Epithelial cell of proximal tubule (primary cell): ENCODE measurements at places on chromosomes 11 and 22.

- peak; percentile 19 for DNase-seq
These were observed 51.5 kb downstream of the LHFPL7 start for GRCh38 chr22:24894998-24895397.

DNA sequence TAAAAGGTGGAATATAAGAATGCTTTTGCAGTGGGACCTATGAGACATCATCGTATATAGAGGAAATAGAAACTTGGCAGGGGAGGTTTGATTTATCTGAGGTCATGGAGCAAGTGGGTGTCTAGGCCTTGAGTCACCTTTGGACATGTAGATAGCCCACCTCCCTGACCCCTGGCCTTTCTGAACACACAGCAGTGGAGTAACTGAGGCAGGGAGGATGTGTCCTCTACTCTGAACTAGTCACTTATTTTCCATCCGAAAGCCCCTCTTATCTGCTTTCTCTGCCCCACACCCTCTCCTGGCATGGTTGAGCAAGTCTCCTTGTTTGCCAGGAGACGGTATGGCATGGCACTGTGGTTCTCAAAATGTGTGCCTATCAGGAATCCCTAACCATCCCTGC is 7.9 kb downstream of the CD82 start:
- DNase-seq: no peak

- no peak for DNase-seq
These were observed 63.7 kb upstream of the NNMT start for GRCh38 chr11:114232400-114233059.

- no peak for DNase-seq
These were observed 23.2 kb downstream of the SHISAL1 start for GRCh38 chr22:44289414-44290171.

DNA sequence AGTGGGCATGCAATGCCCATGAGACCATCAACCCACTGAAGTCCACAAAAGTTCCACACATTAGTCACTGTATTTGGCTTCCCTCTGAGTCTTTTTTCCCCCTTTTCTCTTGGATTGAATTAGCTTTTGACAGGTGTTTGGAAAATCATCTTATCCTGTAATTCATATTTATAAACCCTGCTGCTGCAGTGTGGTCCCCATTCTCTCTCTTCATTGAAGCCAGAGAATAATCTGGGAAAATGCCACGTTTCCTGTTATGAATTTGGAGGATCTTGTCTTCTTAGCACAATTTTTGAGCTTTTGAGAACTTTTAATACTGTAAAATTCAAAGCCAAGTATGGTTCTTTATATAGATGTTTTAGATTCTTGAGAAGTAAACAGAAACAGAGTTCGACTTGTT is 84.8 kb downstream of the UVRAG start:
- DNase-seq: no peak

DNA sequence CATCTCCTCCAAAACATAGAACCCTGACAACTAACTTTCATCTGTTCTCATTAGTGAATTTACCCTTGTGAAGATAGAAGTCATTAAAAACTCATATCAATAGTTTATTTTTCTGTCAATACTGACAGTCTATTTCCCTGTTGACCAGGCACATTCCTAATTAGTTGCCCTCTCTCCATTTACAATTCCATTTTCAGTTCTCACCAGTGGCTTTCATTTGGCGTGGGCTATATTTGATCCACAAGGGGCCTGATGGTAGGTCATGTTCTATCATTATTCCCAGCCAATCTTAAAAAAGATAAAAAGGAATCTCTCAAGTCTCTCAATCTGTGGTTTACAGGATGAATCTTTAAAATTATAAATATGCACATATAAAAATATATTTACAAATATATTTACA is 3.9 kb upstream of the AKIP1 start:
- no peak for DNase-seq

- no peak for DNase-seq
These were observed 1166.4 kb upstream of the CNTN5 start for GRCh38 chr11:97854357-97854756.

GRCh38 chr11:133163463-133164419 is 368.6 kb downstream of the OPCML start:
- DNase-seq: peak; percentile 15

DNA sequence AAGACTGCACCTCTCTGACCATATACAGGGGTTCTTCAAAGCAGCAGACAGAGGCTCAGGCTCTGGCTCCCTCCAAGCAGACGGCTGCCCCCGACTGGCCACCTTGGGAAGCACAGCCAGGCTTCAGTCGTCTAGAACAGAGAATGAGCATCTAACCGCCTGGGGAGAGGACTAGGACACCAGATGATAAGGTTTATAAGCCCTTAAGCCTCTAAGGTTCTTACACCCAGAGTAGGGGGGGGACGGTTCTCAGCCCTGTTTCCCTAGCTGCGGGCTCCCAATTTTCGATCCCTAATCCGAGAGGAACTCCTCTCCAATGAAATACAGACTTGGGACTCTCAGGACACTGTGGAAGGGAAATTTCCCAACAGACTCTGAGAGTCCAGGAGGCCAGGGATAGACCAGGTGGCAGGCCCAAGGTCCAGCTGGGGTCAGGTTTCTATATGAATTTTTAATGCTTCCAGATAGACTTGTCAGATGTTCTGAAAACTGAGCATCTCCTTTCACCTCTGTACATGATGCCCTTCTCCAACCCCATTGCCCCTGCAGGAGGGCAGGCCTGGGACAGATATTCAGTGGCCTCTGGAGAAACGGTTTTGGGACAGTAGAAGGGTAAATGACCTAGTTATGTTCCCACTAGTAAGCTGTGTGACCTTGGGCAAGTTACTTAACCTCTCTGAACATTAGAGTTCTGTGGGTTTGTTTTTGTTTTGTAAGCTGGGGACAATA is 20.2 kb downstream of the RTN4RL2 start:
- DNase-seq: no peak

- DNase-seq: no peak
These were observed 1110.9 kb upstream of the CNTN5 start for GRCh38 chr11:97909614-97910399.

DNA sequence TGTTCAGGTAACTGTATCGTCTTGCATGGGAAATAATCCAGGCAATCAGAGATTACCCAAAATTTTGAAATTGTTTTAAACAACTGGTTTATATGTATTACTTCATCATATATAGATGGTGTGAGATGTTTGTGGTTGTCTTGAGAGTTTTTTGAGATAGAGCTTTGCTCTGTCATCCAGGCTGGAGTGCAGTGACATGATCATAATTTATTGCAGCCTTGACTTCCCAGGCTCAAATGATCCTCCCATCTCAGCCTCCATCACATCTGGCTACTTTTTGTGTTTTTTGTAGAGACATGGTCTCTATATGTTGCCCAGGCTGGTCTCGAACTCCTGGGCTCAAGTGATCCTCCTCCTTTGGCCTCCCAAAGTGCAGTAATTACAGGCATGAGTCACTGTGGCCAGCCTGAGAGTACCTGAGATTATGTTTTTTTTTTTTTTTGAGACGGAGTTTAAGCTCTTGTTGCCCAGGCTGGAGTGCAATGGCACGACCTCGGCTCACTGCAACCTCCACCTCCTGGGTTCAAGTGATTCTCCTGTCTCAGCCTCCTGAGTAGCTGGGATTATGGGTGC is 11.5 kb downstream of the CTNND1 start:
- no peak for DNase-seq

DNA sequence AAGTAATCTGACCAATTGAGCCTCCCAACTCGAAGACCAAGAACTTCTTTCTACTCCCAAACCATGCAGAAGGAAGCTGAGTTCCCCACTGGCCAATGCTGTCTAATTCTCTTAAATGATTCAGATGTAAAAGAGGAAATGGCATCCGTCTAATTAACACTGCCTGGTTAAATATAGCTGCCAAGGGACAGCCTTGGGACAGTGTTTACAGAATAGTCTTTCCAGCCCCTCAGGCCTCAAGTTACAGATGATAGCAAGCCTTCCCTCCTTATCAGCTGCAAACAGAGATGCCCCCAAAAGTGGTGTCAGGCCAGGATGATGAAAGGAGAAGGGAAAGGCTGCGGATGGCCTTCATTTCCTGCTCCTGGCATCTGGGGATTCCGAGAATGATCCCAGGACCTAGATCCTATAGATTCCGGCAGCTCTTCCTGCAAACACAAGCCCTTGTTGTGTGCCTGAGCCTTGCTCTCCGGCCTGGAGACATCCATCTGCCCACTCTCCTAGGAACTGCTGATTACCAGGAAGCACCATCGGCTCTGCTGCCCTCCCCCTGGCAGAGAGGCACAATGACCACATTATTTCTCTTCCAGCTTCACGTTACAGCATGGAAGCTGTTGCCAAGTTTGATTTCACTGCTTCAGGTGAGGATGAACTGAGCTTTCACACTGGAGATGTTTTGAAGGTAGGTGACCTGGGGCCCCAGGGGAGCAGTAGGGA is 13.5 kb upstream of the TMA7B start:
- no peak for DNase-seq

DNA sequence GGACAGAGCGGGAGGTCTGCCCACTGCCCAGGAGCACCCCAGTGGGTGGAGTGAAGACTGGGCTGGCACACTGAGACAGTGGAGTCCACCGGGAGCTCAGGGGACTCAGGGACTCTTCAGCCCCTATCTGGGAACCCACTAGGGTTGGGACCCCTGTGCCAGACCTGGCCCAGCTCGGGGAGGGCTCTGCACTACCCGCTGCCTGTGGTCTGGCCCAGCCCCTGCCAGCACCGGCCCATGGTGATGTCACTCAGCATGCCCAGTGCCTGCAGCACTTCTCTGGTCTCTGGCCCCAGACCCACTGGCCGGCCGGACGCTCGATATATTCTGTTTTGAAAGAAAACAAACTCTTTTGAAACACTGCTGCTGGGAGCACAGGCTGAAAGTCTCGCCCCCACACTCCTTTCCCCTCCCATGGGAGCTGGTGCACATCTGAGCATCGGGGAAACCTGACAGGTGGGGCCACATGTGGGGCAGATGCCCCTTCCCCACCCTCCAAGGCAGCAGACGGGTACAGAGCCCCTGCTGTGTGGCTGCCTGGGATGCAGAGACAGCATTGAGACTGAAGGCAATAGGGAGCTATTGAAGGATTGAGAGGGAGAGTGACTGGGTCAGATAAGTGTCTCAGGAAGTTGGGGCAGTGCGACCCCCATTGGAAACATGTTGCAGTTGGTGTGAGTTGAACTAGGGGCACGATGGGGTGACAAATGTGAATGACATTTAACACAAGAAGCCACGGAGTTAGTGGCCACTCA is 62.9 kb downstream of the MYEOV start:
- DNase-seq: no peak

- no peak for DNase-seq
These were observed 89.5 kb downstream of the GGTLC2 start for GRCh38 chr22:22733881-22734373.

DNA sequence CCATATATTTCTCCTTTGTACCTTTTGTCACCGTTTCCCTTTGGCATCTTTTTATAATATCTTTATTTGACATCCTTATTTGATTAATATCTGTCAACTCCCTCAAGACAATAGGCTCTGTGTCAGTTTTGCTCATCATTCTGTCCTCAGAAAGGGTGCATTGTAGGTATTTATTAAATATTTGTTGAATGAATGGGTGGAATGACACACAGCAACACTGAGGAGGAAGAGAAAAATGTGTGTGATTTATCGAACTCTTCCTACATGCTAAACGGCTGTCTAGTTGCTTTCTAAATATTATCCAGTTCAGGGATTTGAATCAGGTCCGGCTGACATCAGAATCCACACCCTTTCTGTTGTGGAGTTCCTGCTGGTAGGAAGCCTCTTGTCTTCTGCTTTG is 98.2 kb downstream of the NAV2 start:
- DNase-seq: no peak

DNA sequence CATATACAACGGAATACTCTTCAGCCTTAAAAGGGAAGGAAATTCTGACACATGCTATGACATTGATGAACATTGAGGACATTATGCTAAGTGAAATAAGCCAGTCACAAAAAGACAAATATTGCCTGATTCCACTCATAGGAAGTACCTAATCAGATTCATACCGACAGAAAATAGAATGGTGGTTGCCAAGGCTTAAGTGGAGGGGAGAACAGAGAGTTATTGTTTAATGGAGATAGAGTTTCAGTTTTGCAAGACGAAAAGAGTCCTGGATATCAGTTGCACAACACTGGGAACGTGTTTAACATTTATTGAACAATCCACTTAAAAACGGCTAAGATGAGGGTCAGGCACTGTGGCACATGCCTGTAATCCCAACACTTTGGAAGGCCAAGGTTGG is 45.6 kb upstream of the HIPK3 start:
- no peak for DNase-seq

DNA sequence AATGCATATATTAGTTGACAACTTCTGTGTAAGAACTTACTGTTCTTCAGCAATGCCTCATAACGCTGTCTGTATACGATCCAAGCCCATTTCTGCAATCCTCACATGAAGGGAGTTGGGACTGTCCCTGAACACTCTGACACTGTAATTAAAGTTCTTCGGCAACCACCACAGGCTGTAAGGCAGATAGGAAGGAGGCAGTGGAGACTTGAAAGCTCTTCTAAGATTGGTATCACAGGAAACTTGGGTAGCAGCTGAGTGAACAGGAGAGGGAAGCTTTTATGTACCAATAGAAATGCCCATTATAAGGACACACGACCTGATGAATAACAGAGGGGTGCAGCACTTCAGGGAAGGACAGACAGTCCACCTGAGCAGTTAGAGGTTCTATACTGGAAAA is 12.0 kb upstream of the GAB2 start:
- no peak for DNase-seq

DNA sequence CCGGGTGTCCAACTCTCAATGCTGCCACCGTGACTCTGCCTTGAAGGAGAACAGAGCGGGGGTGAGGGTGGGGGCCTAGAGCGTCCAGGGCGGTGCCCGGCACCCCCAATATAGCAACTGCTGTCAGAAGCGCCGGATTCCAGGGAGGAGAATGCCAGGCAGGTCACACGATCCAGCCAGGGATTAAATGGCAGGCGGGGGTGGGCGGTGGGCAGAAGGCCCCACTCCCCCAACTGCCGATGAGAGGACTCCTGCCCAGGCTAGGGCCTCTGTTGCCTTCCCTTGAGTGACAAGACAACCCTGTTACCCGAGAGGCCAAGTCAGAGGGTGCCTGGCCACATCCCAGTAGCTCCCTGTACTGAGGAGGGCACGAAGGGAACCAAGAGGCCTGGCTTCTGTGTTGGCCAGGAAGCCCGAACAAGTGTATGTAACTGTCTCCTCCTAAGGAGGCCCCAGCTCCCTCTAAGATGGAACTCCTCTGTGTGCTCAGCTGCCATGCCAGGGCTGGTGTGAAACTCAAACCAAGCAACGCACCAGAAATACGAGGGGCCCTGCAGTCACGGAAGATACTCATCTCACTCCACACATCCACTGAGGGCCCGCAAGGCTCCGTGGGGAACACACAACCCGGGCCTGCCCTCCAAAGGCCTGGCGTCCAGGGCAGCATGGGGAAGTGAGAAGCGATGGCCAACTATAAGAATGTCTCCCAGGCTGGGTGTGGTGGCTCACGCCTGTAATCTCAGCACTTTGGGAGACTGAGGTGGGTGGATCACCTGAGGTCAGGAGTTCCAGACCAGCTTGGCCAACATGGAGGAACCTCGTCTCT is 3.0 kb downstream of the PACSIN3 start:
- DNase-seq: no peak

DNA sequence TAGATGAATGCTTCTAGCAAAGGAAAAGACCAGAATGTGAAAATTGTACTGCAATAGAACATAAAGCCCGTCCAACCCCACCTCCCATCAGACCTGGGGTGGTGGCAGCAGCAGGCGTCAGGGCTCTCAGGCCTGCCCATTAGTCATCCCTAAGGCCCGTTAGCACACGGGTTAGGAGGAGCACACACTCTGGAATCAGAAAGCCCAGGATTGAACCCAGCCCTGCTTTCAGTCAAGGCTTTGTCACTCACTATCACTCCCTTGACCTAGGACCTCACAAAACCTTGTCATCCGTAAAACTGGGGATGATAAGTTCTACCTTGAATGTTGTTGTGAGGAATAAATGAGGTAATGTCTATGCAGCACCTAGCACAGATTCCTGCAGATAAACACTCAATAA is 26.9 kb downstream of the MICAL3 start:
- peak; percentile 47 for DNase-seq
